CD4-positive, alpha-beta T cell treated with Interleukin-21 for 1 hour (primary cell): ENCODE measurements at places on chromosomes 4 and X.
A peak's percentile ranks its signal among the peaks of the same experiment; 100 is the strongest.

GRCh38 chrX:6981718-6982406 lies 165.7 kb upstream of the STS start:
- DNase-seq, result no peak

GRCh38 chr4:110614976-110615352 lies 7.9 kb downstream of the PITX2 start:
- no peak for DNase-seq

- DNase-seq, result no peak
Measured at GRCh38 chr4:150501009-150501727, 80.8 kb upstream of the MAB21L2 start.

- DNase-seq, result no peak
Measured at GRCh38 chrX:8868906-8869305, 67.7 kb upstream of the FAM9A start.

- peak; percentile 25 for DNase-seq
Measured at GRCh38 chr4:113825272-113825671, 63.7 kb upstream of the CAMK2D start.

DNA sequence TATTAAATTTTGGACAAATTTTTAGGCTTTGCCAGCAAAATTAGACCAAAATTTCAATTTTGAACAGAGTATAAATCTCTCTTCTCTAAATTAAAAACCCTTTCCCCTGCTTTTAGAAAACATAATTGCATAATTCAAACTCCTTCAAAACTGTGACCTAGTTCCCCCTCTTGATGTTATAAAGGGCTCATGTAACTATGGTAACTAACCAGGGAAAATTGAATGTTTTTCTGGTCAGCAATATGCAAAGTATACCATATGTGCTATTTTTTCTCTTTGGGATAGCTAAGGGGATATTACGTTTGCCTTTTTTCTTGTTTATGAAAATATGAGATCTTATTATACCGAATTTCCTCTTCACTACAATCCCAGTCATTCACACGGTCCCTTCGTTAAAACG lies 5.1 kb upstream of the ING2 start:
- no peak for DNase-seq

- DNase-seq, result no peak
Measured at GRCh38 chr4:80963051-80963450, 67.5 kb upstream of the BMP3 start.

DNA sequence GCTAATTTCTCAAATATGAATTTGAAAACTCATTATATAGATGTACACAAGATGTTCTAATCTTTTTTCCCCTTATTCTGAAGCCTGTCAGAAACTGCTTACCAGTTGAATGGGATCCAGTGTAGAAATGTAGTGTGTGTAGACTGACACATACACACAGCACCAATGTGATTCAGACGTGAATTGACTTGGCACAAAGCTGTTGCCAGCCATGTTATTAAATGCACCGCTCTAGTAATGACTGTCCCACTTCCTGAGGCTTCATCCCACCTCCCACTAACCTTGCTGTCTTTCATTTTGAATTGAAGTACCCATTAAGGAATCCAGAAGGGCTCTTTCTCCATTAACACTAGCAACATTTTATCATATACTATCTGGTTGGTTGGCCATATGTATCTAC lies 146.6 kb downstream of the PPA2 start:
- no peak for DNase-seq

DNA sequence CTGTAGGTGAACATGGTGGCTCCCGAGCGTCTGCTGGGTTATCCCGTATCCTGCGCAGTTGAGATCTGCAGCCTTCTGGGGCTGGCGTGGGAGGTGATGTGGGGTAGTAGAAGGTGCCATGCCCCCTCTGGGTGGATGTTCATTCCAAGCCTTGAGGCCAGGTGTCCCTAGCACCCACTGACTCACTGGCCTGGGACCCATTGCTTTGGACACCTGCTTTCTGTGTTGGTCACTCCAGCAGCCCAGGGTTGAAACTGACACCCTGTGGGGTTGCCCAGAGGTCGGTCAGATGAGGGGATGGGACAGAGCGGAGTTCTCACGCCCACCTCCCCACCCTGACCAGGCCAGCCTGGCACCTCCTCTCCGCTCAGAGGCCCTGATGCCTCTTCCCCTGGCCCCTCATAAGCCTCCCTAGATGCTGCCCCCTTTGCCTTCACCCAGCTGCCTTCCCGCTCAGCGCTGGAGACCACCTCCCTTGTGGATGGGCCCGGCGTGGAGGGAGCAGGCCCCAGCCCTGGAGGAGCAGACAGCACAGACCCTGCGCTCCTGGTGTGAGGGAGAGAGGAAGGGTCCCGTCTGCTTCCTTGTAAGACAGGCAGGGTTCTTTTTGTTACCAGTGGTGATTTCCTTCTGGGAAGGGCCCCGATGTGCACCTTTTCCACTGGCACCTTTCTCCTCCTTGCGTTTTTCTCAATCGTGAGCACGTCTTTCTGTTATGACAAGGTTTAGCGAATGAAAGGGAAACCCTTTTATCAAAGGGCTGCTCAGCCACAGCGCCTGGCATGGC lies 2.0 kb downstream of the DOK7 start:
- no peak for DNase-seq

DNA sequence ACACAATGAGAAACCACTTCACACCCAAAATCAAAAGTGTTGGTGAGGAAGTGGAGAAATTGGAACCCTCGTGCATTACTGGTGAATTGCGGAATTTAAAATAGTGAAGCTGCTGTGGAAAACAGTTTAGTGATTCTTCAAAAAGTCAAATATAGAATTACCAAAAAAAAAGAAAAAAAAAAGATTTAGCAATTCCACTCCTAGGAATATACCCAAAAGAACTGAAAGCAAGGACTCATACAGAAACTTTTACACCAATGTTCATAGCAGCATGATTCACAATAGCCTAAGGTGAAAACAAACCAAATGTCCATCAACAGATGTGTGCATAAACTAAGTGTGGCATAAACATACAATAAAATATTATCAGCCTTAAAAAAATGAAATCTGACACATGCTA lies 364.3 kb upstream of the FAM241A start:
- no peak for DNase-seq

DNA sequence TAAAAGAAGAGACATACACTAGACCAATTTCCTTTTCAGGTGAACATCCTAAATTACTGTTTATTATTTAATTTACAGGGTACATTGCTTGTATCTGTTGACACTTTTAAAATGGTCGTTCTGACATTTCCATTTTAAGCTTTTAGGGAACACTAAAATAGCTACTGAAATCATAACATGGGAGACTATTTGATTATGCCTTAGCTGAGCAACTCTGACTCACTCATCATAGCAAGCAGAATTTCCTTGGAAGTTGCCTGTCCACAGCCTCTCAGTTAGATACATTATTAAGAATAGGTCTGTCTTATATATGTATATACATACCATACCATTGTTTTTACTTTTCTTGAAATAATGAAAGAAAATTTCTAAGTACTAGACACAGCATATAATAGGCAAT lies 22.0 kb downstream of the GUCY1B1 start:
- DNase-seq, result no peak

DNA sequence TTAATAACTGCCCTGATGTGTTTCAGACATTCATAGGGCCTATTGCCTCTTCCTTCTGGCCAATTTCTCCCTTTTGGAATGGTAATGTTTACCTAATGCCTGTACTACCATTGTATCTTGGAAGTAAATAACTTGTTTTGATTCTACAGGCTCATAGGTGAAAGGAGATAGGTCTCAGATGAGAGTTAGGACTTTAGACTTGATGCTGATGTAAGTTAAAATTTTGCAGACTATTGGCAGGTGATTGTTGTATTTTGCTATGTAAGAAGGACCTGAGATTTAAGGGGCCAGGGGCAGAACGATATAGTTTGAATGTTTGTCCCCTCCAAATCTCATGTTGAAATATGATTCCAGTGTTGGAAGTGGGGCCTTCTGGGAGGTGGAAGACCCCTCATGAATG lies 215.5 kb downstream of the SLC39A8 start:
- DNase-seq, result no peak

- no peak for DNase-seq
Measured at GRCh38 chr4:143188136-143189088, 3.7 kb downstream of the USP38 start.
